ENCODE measurements at places on chromosomes 1 and 21.

- no peak for DNase-seq
Observed at GRCh38 chr21:42433946-42434551, 30.3 kb downstream of the UBASH3A start.

DNA sequence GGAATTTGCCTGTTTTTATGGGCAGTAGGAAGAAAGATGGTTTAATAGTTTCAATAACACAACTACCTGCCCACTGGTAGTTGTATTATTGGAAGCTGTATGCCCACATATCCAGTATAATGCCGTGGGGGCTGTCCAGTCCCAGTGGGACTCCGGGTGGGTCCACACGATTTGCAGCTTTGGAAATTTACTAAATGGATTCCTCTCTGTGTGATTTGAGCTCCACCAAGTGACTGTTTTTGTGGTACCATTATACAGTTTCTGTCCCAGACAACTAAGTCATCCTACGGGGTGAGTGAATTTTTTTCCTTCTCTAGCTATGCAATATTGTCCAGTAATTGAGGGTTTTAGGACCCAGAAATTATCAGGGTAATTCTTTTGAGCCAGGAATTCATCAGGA lies 86.8 kb downstream of the PLA2G4A start:
- no peak for DNase-seq

- DNase-seq, result peak; percentile 63
Observed at GRCh38 chr1:20485527-20486456, at the start of gene CAMK2N1. Gene CAMK2N1 (minus strand): TSS chr1:20486210. CDS start chr1:20485379, 831 bp downstream.

GRCh38 chr1:155650231-155650757 lies 38.3 kb downstream of the YY1AP1 start:
- no peak for DNase-seq

DNA sequence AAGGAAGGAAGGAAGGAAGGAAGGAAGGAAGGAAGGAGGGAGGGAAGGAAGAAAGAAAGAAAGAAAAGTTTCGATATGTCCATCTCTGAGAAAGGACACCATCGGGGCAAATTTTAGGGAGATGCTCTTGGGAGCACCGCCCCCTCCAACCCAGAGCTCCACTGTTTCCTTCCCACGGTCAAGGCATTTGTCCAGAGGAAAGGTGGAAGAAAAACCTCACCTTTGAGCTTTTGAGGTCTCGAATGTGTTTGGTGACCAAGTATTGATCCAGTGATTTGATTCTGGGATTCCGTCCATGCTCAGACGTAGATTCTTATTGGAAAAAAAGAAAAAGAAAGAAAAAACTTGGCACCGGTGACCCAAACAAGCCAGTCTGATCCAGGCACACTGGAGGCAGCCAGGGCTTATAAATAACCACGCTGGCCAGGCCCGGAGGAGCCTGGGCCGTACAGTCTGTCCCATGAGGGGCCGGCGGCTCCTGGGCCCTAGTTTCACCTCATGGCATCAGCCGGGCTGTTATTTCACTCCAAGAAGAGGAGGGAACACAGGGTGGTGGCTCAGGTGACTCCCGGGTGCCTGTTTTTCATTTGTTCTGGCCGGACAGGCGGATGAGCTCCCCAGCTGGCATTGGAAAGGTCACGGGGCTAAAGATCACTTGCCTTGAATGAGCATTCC lies 36.1 kb upstream of the SLC25A33 start:
- no peak for DNase-seq

- DNase-seq, result peak; percentile 77
Observed at GRCh38 chr1:54249819-54250435, 50.0 kb downstream of the MRPL37 start.

DNA sequence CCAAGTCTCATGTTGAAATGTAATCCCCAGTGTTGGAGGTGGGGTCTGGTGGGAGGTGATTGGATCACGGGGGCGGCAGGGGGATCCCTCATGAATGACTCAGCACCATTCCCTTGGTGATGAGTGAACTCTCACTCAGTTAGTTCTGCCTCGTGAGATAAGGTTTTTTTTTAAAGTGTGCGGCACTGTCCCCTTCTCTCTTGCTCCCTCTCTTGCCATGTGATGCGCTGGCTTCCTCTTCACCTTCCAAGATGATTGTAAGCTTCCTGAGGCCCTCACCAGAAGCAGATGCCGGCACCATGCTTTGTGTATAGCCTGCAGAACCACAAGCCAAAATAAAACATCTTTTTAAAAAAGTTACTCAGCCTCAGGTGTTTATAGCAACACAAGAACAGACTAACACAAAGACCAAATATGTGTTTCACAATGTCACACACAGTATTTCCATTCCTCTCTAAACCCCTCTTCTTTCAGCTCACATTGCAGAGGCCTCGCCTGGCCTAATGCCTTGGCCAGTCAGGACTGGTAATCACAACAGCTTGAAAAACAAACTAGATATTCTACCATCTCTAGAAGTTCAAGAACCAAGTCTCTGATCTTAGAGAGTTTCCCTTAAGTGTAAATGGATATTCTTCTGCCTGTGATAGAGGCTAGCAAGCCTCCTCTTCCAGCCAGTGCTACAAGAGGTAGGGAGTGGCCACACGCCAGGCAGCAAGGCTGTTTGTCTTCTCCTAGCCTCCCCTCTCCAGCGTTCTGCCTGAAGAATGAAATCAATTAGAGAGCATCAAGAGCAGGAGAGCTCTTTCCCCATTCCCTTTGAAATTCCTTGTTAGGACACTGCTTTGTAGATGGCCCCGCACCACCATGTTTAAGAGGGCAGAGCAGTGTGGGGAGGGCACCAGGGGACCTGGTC lies 19.6 kb upstream of the RAP1A start:
- peak; percentile 41 for DNase-seq

- DNase-seq, result peak; percentile 75
Observed at GRCh38 chr1:240492832-240493440, 119.0 kb downstream of the GREM2 start.

GRCh38 chr1:12690156-12690555 lies 25.8 kb upstream of the AADACL3 start:
- DNase-seq, result no peak

DNA sequence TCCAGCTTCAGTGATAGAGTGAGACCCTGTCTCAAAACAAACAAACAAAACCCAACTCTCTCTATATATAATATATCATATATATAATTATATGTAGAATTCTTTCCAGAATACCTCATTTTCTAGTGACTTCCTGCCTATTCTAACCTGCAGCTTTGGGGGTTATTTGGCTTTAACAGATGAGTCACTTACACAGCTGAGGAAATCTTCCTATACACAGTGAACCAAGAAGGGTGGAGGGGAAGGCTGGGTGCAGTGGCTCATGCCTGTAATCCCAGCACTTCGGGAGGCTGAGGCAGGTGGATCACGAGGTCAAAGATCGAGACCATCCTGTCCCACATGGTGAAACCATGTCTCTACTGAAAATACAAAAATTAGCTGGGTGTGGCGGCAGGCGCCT lies 9.2 kb downstream of the RAB29 start:
- peak; percentile 72 for DNase-seq

GRCh38 chr21:24183077-24183476 lies 1424.2 kb downstream of the MRPL39 start:
- no peak for DNase-seq
